ENCODE measurements at places on chromosomes 12 and 14.

DNA sequence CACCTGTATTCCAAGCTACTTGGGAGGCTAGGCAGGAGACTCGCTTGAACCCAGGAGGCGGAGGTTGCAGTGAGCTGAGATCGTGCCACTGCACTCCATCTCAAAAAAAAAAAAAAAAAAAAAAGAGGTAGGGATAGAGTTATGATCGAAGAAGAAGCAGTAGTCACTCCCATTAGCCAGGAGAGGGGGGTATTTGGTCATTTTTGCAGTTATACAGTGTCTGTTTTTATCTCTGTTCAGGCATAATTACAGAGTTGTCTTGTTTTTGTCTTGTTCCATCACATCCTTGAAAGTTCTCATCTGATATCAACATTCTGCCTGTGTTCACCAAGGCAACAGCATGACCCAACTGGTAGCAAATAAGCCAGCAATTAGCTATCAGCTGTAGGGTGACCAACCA, 98.5 kb upstream of the TMPO start:
- no peak for DNase-seq

- DNase-seq = no peak
Observed at GRCh38 chr12:113314121-113314529, 20.8 kb downstream of the SLC8B1 start.

GRCh38 chr14:72777636-72778035, 116.3 kb downstream of the DPF3 start:
- no peak for DNase-seq

DNA sequence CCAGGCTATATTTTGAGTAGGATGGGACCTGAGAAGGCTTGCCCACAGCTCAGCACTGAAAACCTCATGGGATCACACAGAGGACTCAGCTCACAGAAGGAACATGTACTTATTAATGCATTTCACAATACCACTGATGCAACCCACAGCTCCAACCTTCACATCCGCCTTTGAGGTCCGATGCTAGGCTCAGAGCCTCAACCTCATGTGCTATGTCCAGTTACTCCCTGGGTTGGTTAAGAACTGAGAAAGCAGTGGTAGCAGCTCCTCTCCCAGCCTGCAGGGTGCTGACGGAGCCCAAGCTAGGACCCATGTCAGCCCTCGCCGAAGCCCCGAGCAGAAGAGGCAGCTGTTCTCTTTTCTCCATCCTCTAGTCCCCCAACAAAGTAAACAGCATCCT, 52.9 kb downstream of the SPTB start:
- no peak for DNase-seq

DNA sequence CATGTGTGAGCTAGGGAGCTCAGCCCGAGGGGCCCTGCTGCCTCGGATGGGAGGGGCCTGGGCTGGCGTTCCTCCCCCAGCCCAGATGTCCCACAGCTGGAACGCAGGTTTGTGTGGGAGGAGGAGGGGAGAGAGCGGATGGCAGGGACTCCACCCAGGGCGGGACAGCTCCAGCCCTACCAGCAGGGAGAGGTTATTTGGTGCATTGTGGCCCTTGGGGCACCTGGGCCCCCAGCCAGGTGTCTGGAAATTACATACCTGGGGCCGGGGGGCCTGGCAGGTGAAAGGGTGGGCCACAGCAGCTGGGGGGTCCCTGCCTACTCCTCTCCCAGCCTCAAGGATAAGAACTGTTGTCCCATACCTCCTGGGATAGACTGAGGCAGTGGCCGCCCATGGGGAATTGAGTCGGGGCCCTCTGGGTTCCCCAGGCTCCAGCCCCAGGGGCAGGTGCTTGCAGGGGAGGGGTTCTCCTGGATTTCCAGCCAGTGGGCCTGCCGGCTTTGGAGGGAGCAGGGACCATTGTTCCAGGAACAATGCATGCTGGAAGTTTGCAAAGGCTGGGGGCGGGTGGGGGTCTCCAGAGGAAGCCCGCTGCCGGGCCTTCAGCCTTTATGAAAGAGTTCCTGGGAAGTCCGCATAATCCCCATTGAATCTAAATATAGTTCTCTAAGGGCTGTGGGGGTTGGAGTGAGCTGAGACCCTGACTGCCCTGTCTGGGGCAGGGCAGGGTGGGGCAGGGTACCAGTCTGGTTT, 1.2 kb downstream of the KIF26A start:
- DNase-seq = no peak

DNA sequence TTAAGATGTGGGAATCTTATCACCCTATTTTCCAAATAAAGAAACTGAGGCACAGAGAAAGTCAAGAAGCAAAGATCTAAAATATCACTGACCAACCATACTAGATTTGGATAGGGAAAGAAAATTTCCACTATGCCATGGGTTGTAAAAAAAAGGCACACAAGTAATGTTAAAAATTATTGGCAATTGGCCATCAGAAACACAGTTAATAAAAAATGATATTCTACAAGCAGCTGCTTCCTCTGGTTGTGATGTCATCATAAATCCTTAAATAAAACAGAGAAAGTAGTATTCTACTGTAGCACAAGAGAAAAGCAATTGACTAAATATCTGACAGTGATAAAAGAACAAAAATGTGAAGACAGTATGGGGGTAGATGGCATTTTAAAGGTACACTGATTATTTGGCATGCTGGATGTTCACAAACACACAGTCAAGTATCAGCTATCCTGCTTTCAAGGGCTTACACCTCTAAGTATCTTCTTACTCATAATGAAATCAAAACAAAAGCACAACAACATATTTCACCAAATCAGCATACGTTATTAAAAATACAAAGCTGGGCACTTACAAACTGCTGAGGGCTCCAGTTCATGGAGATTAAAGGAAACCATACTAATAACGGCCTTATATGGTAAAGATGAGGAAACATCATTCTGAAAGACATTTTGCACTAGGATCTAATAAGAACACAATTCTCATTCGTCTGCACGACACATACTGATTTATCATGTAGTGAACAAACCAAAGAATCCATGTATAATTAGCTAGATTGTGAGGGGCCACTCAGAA, 45.7 kb downstream of the CORO1C start:
- no peak for DNase-seq

GRCh38 chr12:107115119-107115518, 21.8 kb upstream of the CRY1 start:
- DNase-seq = no peak

DNA sequence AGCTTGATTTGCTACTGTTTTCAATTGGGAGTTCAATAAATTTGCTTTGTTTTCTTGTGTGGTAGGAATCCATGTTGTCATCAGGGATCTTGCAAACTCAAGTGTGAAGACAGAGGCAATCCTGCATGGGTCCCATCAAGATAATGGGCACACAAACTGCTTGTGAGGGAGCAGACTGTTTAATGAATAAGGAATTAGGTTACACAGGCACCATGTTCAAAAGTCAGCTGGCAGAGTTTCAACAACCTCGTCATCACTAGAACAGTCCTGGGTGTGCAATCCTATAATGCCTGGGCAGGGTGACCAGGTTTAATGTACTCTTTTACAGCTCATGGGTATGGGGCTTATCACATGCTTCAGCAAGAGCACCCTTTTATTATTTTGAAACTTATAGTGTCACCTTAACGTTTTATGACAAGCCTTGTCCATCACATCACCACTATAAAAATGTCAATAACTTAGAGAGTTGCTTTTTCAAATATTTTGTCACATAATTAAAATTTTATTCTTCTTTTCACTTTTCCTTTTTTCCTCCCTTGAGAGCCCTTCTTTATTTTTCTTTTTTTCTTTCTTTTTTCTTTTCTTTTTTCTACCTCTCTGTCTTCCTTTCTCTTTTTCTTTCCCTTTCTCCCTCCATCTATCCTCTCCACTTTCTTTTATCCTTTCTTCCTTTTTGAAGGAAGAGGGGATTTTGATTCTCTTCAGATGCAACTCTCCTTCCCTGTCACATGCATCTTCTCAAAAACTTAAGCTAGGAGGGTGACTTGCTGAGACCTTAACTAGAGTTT, 252.2 kb upstream of the ATP2B1 start:
- DNase-seq = no peak

DNA sequence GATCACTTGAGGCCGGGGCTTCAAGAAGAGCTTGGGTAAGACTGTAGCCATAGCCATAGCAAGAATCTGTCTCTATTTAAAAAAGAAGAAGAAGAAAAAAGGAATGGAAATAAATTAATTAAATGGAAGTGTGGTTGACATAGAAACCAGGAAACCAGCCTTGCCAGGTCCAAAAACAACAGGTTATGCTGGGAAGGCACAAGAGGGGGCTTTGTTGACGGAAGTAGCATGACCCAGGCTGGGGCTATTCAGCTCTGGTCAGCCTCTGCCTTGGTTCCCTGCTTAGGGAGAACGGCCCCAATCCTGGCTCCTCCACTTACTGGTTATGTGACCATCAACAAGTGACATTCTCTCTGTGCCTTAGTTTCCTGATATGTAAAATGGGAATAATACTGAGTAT, 14.4 kb upstream of the GPR68 start:
- DNase-seq = no peak

- no peak for DNase-seq
Observed at GRCh38 chr14:41280745-41281144, 325.9 kb upstream of the LRFN5 start.

GRCh38 chr12:1657688-1658087, 28.7 kb downstream of the WNT5B start:
- DNase-seq = no peak

DNA sequence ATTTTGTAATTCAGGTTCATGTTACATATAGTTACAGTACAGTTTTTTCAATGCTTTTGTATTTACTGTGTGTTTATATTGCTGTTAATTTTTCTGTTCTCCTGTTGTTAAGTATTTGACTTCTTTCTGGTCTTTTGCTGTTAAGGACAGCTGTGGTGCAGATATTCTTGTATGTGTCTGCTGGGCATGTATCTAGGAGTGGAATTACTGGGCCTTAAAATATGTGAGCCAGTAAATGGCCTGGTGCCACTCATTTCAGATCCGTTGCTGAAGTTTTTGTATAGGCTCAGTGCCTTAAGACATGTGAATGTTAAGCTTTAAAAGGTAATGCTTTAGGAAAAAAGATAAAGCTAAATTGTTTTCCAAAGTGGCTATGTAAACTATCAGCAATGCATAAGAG, 87.3 kb downstream of the TTLL5 start:
- no peak for DNase-seq

DNA sequence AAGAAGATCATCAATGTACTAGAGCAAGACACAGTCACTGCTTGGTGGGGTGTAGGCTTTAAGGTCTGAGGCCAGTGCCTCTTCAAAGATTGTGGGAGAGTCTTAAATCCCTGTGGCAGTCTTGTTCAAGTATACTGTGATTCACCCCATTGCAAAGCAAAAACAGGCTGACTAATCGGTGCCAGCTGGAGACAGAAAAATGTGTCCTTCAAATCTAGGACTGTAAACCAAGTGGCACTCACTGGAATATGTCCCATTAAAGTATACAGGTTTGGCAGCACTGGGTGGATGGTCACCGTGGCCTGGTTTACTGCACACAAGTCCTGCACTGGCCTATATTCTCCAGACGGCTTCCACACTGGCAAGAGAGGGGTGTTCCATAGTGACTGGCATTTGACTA, 1315.3 kb downstream of the TMEM121 start:
- no peak for DNase-seq

- no peak for DNase-seq
Observed at GRCh38 chr12:6959058-6959804, 8.1 kb downstream of the PTPN6 start.

GRCh38 chr14:22980672-22981089, 1.7 kb downstream of the AJUBA start:
- DNase-seq = no peak

DNA sequence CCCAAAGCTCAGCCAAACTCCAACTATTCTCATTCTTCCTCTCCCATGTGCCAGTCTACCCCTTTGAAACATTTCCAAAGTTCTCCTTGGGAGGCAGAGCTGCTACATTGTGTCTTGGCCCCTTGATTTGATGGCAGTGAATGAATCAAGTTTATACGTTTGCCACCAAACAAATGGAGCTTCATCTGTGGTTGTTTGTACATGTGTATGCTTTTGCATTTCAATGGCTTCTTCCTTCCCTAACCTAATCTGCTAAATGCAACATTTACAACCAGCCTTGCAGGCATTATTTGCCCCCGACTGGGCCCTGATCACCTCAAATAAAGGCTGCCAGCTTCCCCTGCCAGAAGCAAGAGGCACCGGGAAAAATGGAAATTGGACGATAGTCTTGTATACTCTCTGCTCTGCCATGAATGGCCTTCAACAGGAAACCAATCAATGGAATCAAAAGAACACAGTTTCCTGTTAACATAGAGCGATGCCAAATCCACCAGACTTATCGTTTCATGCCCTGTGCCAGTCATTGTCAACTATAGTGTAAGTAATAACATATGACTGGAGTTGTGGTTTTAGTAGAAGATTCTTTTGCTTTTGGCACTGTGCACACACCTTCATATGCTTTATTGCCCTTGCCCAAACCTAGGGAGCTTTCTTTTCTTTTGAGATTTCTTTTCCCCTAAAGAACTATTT, 97.8 kb downstream of the TMEM30B start:
- no peak for DNase-seq

DNA sequence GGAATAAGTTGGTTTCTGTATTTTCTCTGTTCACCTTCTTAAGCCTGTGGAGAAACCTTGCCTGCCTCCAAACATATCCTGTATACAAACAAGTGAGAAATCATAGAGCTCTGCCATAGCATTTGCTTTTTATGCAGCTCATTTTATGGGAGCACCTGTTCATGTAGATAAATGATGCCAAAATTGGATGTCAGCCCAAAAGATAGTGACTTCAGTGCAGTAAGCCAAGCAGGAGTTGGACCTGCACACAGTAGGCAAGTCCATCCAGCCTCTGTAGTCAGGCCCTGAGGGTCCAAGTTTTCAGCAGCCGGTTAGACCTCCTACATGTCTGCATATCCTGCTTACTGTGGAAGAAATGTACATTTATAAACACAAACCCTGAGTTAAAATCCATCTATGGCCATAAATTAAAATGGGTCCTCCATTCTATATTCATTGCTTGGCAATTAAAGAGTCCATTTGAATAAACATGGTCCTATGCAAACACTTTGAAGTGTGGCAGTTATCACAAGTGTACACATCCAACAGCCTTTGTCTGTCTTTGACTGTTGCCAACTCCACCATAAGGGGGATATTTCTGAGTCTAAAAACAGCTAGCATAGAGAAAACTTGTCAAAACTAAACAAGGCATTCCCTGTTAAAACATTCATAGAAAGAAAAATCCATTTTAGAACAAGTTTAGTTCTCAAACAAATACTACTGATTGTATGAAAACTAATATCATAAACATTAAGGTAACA, 847.8 kb downstream of the RPS29 start:
- DNase-seq = no peak

- DNase-seq = no peak
Observed at GRCh38 chr14:104950021-104950420, 25.3 kb downstream of the PLD4 start.

DNA sequence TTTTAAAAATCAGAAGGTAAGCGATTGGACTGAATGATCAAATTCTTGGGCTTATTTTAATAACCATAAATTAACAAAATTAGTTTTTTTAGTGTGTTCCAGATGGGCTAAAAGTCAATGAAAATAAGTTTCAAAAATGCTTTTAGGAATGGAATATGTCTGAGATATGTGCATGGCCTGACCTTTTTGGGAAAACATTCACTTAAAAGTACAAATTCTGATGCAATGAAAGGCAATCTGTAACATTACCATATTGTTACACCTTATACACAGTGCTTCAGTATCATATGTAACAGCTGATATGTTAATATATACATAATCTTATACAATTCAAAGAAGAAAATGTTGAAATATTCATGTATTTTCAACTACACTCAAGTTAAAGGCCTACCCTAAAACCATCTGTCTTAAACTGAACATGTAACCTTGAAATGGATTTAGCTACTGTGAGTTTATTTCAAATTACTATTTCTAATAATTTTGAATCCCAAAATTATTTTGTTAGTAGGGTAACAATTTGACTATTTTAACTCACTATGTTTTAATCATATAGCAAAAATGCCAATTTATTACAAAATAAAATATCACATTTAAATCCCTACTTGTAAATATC, 84.8 kb downstream of the EEA1 start:
- no peak for DNase-seq

GRCh38 chr12:49864798-49865090, 21.8 kb upstream of the BCDIN3D start:
- no peak for DNase-seq

All from stimulated activated CD4-positive, alpha-beta T cell treated with anti-CD3 and anti-CD28 coated beads, Interleukin-1b, Interleukin-23, amount 100 ng/mL, for 1 hour (primary cell).